Activated CD8-positive, alpha-beta memory T cell treated with anti-CD3 and anti-CD28 coated beads for 1 hour (primary cell): ENCODE measurements at places on chromosomes 3 and 15.

DNA sequence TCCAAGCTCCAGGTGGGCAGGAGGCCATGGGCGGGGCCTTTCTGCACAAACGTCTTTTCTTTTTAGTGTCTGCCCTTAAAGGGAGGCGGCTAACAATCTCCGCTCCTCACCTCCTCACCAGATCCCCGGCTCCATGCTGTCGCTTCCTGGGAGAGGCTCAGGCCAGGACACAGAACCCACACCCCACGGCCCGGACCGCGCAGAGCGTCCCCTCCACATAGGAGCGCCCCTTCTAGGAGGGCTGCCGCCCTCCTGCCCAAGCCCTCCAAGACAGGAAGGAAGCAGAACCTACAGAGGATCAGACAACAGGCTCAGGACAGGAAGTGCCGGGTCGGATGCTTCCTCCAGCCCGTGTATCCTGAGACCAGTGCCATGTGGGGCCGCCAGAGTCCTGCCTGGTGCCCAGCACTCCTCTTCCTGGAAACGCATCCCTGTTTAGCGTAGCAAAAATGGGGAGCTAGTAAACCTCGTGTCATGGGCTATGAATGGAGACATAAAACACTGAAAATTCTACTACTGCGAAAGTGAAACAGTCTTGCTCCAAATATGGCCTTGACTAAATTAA is 83.2 kb upstream of the ATP10A start:
- DNase-seq, result no peak

GRCh38 chr3:30169487-30169886 is 436.9 kb upstream of the TGFBR2 start:
- DNase-seq, result no peak

DNA sequence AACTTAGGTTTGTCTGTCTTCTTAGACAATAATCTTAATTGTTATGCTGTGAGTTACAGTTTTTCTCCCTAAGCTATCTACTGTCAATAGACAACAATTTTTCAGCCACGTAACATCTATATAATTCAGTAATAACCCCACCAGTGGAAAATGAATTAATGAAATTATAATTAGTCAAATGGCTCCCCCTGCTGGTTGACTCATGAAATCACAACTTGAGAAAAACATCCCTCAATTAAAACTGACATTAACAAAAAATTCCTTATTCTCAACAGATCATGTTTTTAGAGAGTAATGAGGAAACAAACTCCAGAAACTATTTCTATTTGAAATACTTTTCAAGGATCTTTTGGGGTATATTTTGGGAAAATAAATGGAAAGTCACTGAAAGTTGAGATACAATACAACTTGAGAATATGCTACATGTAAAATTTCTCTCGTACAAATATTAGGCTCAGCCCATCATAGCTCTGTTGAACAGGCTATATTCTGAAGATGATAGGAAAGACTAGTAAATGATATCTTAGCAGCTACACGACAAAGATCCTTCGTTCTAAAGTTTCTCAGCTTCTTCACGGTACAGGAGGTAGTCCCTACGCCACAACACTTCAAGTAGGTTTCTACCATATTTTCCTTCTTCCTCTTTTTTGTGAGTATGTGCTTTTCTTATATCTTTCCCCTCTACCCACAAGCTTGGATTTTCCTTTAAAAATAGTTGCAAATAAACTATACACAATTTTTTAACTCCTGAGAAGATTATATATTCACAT is 20.7 kb downstream of the PPP1R2 start:
- no peak for DNase-seq

DNA sequence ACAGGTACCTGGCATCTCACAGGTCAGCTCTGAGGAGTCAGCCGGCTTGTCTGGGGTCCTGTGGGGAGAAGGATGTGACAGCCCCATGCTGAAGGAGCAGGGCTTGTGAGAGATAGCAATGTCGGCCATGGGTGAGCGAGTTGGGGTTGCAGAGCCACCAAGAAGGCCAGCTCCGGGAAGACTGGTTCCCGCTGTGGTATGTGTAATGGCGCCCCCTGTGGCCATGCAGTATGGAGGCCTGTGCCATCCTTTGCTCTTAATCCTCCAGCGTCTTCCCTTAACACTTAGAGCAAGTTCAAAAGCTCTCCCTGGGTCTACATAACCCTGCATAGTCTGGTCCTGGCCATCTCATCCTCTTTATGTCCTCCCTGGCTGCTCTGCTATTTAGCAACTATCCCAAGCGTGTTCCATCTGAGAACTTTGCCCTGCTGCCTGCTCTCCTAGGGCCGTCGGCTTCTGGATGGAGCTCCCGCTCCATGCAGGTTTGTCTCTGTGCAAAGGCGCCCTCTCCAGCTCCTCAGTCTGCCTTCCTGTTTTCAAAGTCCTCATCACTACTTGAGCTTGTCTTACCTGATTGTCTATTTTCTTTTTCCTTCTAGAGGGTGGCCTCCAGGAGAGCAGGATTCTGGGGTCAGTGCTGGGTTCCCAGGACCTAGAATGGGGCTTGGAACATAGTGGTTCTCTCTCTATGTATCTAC is 40.8 kb upstream of the IQCF6 start:
- no peak for DNase-seq

GRCh38 chr3:150055332-150055731 is 84.6 kb upstream of the PFN2 start:
- DNase-seq, result no peak

GRCh38 chr15:48537271-48538113 is 108.0 kb downstream of the FBN1 start:
- no peak for DNase-seq

DNA sequence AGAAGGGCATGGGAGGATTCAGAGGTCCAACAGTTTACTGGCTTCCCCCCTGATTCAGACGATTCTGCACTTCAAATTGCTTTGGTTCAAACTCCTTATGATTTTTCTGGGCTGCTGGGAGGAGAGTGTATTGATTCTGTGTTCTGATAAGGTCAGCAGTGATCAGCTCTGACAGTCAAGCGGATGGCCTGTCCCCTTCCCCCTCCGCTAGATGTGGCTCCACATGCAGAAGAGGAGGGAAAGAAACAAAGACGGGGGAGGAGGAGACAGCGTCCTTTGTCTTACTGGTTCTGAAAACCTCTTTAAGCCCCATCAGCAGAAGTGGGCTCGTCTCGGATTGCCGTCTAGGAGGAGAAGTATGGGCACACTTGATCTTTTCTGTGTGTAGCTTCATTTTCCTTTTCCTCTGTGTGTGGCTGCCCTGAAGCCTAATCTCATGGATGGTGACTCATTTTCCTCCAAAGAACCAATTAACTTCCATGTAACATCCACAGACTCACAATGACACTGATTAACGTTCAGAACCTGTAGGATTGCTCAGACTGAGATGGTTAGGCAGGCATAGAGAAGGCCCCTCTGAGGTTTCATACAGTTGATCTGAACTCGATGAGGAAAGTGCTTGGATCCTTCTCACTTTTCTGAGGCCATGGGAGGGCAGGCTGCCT is 162.4 kb upstream of the PPP2R3A start:
- no peak for DNase-seq
